Transverse colon (tissue), 4 donors: ENCODE measurements at places on chromosomes 7 and 10. TPM values are rescaled to one million over a fixed set of nuclear protein-coding genes. Genes with fewer than 3 reads are reported as not detected.

DNA sequence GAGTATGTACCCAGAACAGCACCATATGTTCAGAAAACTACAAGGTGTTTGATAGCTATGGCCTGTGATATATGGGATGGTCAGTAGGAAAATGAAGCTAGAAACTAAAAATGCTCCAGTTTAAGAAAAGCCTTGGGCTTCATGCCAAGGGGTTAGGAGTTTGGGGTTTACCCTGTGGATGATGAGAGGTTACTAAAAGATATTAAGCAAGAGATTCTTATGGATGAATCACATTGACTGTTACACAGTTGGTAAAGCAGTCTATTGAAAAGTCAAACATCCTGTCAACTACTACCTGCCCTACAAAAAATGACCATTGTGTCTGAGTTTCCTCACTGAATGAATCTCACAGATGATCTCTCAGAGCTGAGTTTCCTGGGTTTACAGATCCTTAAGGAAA lies 166.2 kb upstream of the INHBA start:
- H3K27me3 ChIP-seq = no peaks in the 10 kb centered on the region
- H3K4me3 ChIP-seq = no peak overlapping the region
- H3K27ac ChIP-seq = no peak overlapping the region

GRCh38 chr7:41892356-41893100 lies 189.6 kb upstream of the INHBA start:
- H3K27ac ChIP-seq = no peak overlapping the region
- no peak for DNase-seq
- no peaks in the 10 kb centered on the region for H3K36me3 ChIP-seq
- H3K4me3 ChIP-seq = no peak overlapping the region

- H3K27me3 ChIP-seq = no peaks in the 10 kb centered on the region
- no peak overlapping the region for H3K27ac ChIP-seq
- H3K4me1 ChIP-seq = no peaks in the 10 kb centered on the region
- H3K36me3 ChIP-seq = no peaks in the 10 kb centered on the region
- DNase-seq = no peak
- H3K4me3 ChIP-seq = no peak overlapping the region
Measured at GRCh38 chr7:24697416-24697815, 59.8 kb downstream of the GSDME start.

DNA sequence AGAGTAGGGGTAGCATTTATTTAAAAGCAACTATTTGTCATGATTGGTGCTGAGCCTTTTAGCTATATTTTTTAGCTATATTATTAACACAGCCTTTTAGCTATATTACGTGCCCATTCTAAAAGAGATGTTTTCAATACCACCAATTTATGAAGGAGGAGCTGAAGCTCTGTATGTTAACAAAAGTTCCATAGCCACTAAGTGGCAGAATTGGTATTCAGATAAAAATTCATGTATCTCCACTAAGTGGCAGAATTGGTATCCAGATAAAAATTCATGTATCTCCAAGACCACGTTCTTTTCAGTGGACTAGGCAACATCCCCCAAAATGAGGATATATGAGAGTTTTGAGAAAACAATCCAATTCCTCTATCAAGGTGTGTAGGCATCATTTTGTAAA lies 268.6 kb downstream of the HGF start:
- H3K27ac ChIP-seq = no peak overlapping the region
- H3K27me3 ChIP-seq = no peaks in the 10 kb centered on the region
- H3K4me3 ChIP-seq = no peak overlapping the region
- no peaks in the 10 kb centered on the region for H3K36me3 ChIP-seq
- no peaks in the 10 kb centered on the region for H3K4me1 ChIP-seq

DNA sequence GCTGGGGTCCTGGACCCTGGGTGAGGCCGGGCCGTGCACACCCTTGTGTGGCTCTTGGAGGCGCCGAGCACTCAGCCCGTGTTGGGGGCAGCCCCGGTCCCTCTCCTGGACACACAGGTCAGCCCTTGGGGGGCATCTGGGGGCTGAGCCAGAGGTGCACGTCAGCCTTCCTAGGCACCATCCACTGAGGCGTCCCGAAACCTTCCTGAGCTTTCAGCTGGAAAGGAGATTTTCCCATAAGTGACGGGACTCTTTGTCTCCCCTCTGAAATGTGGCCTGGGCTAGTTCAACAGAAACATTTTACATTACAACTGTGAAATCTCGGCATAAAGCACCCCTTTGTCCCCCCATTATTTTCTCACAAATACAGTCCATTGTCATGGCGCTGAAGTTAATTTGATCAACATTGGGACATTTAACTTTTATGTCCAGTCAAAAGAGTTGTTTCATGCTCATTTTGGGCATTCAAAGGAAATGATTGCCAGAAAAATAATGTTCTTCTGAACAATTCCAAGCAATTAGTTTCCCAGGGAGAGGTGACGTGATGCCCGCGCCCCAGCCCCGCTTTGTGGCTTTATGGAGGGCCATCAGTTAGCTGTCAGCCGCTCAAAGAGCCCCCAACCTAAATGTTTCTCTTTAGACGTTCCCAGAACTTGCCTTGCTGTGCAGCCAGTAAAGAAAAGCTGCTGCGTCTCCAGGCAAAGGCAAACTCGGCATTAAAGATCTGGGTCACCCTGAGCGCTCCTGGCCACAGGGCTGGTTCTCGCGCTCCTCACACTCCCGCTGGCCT lies 70.8 kb downstream of the NKX6-2 start:
- no peaks in the 10 kb centered on the region for H3K27me3 ChIP-seq
- no peak overlapping the region for H3K4me3 ChIP-seq
- DNase-seq = no peak
- no peaks in the 10 kb centered on the region for H3K4me1 ChIP-seq

DNA sequence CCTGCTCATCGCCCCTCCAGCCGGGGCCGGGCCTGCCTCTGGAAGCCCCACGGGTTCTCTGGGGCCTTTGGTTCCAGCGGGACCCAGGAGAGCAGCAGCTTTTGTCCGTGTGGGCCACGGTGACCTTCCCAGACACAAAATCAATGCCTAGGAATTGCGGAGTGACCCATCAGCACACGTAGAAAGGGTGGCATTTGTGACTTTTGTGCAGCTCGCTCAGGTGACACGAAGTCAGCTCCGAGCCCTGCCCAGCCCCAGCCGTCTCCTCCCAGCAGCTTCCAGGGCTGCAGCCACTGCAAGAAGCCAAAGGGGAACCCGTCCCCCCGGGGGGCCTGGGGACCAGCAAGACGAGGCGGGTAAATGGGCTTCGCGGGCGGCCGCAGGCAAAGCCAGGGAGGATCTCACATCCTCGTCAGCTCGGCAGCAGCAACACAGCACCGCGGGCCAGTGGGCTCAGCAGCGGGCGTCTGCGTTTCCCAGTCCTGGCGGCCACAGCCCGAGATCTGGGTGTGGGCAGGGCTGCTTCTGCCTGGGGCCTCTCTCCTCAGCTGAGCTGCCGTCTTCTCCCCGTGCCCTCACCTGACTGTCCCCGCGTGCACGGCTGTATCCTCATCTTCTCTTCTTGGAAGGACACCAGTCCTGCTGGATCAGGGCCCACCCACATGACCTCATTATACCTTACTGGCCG lies 88.5 kb downstream of the PAXIP1 start:
- no peak for DNase-seq
- peak overlapping the region; percentile 18 for H3K4me3 ChIP-seq
- no peaks in the 10 kb centered on the region for H3K4me1 ChIP-seq
- no peak overlapping the region for H3K27ac ChIP-seq
- H3K27me3 ChIP-seq = peaks cover 25% of the 10 kb centered on the region
- H3K36me3 ChIP-seq = no peaks in the 10 kb centered on the region

DNA sequence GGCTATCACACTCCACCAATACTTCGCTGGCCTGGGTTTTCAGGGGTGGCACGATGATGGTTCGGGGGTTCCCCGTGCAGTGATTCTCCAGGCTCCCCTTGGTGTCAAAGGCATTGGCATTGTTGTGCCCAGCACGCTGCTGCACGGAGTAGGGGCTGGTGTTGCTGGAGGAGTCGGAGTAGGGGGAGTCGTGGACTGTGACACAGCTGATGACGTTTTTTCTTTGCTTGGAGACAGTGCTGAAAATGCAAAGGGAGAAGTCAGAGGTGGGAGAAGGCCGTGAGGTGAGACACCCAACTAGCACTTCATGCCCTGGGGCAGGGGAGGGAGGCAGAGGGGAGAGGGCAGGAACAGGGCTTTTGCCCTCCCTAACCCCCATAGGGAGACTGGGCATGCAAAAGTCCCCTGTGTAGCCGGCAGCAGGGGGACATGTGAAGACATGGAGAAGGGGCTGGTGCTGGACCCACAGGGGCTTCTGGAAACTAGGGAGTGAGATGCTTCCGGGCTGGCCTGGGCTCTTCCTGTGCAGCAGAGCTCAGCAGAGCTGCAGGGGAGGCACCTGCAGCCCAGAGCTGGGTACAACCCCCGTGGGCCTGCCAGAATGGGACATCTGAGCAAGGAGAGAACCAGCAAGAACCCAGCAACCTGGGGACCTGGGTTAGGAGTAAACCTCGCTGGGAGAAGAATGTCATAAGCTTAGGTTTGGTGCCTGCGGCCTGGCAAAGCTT lies 60.5 kb downstream of the CLEC2L start:
- DNase-seq = no peak
- no peaks in the 10 kb centered on the region for H3K36me3 ChIP-seq
- H3K4me1 ChIP-seq = no peaks in the 10 kb centered on the region
- H3K27ac ChIP-seq = no peak overlapping the region

DNA sequence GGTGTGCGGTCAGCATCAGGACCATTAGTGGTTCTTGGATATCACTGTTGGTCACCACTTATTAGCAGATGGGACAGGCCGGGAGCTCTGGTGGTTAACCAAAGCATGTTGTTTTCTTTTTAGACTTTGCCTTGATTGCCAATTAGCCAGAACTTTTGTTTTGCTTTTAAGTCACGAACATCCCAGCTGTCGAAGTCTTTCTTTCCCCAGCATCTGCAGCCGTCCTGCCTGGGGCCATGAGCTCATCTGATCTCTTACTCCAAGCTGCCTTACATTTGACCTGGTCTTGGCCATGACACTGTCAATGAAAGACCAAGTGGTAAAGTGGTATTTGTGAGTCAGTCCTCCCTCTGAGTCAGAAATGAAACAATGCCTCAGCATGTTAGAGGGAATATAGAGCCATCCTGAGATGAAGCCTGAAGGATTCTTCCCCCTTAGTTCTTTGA lies 53.9 kb upstream of the CREB5 start:
- H3K36me3 ChIP-seq = no peaks in the 10 kb centered on the region
- no peak overlapping the region for H3K4me3 ChIP-seq
- no peak overlapping the region for H3K27ac ChIP-seq
- peaks cover 5% of the 10 kb centered on the region for H3K27me3 ChIP-seq
- H3K4me1 ChIP-seq = no peaks in the 10 kb centered on the region

The SFTPA1 gene
- total RNA-seq = not detected

The KCNIP2 gene
- total RNA-seq = 3.0 TPM

The ATP6V0E2 gene
- total RNA-seq = 1.9 TPM
